ENCODE measurements at places on chromosomes 11 and 22.

DNA sequence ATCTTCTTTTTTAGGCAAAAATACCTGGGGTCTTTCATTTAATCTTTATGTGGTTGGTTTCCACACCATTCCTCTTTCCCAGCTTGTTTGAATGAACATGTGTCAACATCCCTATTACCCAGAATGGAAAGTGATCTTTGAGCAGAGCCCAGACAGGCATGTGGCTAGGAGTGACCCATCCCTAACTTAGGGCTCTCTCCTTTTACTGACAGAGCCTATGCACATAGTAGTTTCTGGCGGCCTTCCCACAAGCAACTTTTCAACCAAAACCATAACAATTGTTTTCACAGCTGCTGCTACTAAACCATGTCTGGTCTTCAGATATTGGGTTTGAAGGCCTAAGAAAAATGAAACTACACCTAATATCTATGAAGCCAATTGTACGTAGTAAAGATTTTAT lies 107.5 kb downstream of the TENM4 start:
- no peak for DNase-seq

GRCh38 chr11:71214553-71215424 lies 37.6 kb downstream of the SHANK2 start:
- DNase-seq, result peak; percentile 62

DNA sequence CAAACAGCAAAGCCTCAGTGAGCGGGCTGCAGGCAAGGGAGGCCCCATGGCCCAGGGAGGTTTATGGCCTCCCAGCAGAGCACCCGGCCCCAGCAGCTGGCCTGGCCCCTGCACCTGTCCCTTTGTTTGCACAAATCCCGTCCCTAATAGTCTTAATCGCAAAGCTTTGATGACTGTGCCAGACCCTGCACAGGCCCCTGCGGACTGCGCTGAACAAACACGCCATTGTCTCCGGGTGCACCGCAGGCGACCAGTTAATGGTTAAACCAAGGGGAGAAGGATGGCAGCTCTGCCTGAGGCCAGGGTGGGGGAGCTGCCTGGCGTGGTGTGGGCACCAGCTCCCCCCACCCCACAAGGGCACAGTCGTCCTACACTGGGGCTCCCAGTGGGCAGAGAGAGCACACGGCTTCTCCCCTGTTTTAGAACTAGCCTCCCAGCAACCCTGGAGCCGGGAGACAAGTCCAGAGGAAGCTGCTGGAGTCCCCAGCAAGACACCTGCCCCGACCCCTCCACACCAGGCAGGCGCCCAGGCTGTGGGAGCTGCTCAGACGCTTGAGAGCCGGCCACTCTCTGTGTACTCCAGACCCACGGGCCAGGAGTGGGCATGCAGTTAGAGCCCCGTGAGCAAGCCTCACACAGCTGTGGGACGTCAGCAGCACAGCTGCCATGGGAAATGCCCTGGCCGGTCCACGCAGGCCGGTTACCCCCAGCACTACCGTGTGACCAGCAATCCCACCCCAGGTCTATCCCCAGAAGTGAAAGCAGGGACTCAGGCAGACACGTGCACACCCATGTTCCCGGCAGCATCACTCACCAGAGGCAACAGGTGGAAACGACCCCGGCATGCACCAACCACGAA lies 39.7 kb upstream of the TH start:
- DNase-seq, result peak; percentile 86

DNA sequence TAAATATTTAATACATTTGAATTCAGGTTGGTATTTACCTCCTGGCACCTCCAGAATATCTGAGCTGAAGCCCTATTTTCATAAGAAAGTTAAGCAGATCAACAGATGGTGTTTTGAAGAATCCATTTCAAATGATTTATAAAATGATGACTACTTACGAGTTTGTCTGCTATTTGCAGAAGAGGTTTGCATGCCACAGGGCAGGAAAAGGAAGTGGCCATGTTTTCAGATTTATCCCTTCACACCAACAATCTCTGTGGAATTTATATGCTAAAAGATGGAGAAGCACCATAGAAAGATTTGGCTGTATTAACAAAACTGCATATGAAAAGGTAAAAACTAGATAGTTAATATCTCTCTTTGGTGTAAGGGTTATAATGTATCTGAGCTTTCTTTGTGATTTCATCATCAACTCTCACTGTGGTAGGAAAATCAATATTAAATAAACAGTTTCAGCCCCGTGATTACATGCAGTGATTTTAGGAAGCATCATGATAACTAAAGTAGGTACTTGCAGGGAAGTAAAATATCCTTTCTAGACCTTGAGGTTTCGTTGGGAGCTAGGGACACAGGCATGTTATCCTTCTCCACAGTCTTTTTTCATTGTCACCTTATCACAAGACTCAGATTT lies 2.6 kb downstream of the BMAL1 start:
- no peak for DNase-seq

DNA sequence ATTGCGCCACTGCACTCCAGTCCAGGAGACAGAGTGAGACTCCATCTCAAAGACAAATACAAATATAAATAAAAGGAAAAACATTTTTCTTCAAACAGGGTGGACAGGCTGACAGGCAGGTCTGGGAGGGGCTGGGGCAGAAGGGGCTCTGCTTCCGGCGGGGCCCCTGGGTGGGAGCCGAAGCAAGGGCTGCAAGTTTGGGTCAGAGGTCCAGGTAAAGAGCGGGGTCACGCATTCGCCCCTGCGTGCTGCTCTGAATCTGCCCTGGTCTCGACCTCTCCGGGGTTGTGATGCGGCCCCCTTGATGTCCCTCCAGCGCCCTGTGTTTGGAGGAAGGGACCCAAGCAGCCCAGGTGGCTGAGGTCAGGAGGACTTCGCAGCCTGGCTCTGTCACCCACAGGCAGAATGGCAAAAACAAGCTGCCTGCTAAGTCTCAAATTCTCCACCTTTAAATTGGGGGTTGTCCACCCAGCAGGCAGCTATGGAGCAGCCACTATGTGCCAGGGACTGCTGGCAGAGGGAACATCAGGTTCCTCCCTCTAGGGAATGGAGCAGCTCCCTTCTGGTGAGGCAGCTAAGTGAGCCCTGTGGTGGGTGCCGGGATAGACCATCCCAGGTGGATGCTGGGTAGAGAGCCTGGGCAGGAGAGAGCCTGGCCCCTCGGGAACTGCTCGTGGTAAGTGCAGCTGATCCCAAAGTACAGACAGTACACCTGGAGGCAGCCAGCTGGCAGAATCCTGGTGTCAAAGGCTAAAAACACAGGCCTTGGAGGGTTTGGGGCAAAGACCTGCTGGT lies 10.3 kb upstream of the PHF21B start:
- no peak for DNase-seq

GRCh38 chr11:2701898-2702434 lies 2.2 kb upstream of the KCNQ1OT1 start:
- no peak for DNase-seq

DNA sequence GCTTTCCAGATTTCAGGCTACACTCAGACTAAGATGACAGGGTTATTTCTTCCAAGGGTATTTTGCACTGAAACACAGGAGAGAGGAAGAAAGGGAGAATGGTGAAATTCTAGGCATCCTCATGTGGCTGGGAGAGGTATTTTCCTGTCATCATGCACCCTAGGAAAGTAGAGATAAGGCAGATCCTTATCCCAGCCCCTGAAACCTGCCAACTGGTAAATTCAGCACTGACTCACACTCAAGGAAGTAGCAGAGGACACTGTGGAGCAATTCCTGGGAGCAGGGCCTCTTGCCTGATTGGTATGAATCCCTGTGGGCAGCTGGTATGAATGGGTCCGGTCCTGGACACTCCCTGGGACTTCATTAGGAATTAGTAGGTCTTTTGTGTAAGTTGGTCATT lies 37.6 kb upstream of the SLC5A1 start:
- no peak for DNase-seq

DNA sequence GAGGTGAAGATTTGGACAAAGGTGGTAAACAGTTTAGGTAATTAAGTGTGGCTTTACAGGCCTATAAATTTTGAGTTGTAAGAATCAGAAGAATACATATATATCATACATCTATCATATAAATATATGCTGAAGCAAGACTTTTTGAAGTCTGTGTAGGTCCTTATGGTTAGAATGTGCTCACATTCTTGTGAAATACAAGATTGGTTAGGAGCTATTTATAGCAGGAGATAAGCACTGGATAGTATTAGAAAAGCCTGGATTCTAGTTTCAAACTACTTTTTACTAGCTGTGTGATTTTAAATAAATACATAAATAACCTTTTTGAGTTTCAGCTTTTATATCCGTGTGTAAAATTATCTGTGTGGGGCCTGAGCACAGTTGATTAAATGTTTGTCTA lies 42.3 kb downstream of the ANKRD42 start:
- DNase-seq, result no peak

GRCh38 chr11:31799435-31800397 lies 11.4 kb downstream of the PAX6 start:
- DNase-seq, result no peak

- no peak for DNase-seq
Measured at GRCh38 chr11:23755076-23755475, 741.8 kb upstream of the LUZP2 start.

DNA sequence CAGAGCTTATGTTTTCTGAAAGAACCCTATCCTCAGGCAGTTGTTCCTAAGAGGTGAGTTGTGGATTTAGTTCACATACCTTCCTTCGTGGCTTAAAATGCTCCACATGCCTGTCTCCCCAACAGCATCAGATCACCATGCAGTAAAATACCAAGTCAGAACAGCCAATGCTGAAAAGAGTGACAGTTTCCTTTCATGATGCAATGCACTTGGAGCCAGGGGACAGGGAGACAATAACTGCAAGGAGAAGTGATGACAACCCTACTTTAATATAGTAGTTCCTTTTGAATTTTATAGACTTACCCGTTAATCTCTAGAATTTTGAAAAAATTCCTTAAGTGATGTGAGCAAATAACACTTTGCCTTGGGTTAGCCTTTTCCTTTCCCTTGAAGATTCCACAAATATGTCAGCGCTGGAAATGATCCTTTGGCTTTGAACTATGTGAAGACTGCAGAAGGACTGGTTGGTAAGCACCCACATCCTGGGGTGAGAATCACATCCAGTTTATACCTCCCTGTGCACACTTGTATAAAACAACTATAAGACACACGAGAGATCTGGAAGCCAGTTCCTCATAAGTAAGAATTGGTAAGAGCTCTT lies 71.2 kb downstream of the PIWIL4 start:
- no peak for DNase-seq

- peak; percentile 59 for DNase-seq
Measured at GRCh38 chr11:61834278-61835048, 6.4 kb downstream of the FADS2 start.

DNA sequence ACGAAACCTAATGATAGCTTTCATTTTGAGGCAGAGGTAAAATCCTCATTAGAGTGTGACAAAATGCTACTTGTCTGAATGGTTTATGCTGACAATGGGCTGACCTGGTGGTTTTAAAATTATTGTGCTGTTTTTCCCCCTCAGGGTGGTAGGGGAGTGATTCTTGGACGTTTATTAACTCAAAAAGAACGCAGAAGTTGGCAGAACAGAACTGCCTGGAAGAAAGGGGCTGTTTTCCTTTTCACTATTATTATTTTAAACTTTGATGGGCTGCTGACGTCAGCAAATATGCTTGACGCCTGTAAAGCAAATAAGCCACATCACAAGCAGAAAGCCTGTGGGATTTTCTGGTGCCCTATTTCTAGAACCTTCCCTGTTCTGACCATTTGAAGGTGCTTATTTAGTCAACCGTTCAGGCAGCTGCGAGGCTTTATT lies 4.0 kb downstream of the RASSF10 start:
- DNase-seq, result no peak

DNA sequence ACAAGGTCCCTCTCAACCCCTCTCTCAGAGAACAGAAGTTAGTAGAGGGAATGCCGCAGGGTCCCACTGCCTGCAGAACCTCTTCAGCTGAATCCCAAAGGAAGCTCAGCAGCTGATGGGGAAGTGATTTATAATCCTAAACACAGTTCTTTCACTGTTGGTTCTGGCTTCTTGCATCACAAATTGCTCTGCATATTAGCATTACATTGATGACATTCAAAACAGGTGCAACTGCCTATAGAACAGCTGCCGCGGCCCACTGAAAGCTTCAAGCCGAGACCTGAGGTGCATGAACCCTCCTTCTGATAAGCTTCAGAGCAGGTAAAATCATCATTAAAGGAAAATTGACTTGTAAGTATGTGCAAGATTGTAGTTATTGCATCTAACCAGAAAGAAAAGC lies 75.2 kb upstream of the KIRREL3 start:
- no peak for DNase-seq

DNA sequence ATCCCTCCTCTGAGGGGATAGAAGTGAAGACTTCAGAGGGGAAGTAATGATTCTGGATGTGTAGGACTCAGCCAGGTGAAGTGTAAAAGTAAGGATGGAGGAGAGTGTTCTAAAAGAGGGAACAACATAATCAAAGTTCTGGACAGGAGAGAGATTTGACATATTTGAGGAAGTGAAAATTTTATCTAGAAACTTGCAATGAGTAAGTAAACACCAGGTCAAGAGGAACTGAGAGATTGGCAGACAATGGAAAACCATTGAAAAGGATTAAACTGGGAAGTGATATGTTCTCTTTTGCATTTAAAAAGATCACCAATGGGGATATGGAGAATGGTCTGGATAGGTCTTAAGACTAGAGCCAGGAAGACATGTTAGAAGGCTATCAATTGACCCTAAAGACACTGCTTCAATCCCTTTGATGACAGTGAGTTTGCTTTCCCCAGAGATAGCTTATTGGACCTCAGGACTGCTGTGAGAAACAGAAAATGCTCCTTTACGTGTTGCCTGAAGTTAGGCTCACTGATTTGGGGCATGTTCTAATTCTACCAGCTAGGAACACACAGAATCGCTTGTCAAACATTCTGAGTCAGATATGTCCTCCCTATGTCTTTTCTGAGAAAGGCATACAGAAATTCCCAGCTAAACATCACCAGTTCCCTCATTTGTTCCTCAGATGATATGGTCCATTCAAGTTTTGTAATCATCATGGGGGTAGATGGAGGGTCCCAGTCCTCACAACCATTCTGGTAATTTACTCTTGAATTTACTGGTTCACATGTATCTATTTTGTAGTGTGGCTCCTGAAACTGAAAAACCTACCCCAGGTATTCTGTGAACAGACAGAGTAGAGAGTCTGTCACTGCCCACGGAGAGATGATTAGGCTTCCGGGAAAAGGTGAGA lies 144.9 kb downstream of the MAML2 start:
- DNase-seq, result no peak
